ENCODE measurements at places on chromosomes 12 and 14.

DNA sequence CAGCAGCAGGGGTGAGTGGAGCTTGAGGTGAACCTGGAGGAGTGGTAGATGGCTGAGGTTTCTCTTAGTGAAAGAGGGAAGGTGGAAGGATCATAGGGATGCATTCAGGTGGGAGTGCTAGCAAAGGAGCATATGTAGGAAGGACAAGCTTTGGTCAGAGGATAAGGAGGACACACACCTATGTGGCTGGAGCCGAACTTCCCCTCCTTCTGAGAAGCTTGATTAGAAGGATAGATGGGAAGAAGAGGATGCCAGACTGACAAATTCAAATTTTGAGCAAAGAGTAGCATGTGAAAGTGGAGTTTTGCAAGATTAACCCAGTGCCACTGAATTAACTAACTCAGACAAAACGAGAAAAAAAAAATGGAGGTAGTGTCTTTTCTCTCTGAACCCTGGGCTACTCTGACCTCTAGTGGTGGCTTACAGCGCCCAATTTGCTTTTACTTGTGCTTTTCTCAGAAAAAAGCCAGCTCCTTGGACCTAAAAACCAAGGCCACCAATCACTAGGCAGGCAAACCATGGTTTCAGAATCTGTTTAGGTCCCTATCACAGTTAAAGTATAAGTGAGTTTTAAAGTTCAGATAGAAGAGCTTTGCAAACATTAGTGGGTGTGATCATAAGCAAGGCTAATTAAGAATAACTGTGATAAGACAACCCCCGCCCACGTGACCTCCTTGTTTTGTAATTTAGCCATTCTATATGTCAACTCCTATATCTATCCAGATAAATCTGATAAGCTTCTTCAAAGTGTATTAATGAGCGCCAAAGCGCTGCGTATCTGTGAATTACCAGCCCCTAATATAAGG, 15.5 kb downstream of the EMP1 start:
- peak; percentile 59 for DNase-seq

GRCh38 chr14:37824939-37825712, 229.7 kb downstream of the TTC6 start:
- DNase-seq: no peak

GRCh38 chr14:100889641-100890040, 13.9 kb downstream of the RTL1 start:
- no peak for DNase-seq

DNA sequence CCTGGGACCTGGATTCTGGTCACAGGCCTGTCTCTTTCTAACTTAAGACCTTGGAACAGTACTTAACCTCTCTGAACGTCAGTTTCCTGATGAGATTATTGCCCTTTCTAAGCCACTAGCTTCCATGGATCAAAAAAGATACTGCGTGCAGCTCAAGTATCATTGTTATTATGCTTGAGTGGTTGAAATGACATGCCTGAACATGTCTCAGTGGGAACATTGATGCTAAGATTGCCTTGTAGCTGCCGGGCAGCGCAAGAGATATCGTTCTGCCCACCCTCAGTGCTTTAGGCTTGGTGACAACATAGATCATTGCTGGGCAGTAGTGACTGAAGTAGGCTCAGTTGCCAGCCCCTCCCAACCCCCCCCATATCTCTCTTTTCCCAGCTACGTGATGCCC, 131.9 kb downstream of the SMOC1 start:
- DNase-seq: no peak

DNA sequence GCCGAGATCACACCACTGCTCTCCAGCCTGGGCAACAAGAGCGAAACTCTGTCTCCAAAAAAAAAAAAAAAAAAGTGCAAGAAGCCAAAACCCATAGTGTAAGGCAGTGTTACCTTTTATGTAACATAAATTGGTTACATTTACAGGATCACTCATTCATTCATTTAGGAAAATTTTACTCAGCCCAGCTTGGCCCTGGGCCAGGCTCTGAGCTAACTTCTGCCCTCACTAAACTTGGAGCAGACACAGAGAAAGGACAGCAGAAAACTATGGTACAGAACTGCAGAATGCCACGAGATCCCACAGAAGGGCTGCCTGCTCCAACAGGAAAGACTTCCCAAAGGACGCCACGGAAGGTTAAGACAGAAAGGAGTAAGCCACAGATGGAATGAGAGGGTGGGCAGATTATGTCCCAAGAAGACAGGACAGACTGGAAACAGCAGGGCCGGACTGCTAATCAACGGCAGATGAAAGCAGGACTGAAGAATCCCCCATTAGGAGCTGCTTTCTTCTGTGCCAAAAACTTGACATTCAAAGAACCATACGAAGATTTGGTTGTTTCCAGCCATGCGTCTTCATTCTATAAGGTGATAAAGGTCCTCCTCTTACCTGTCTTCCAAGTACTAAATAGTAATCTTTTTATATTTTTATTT, 18.9 kb downstream of the PPP1R13B start:
- no peak for DNase-seq

- DNase-seq: no peak
Observed at GRCh38 chr12:25829192-25829591, 129.3 kb upstream of the RASSF8 start.

- no peak for DNase-seq
Observed at GRCh38 chr12:89084751-89085150, 267.6 kb downstream of the DUSP6 start.

DNA sequence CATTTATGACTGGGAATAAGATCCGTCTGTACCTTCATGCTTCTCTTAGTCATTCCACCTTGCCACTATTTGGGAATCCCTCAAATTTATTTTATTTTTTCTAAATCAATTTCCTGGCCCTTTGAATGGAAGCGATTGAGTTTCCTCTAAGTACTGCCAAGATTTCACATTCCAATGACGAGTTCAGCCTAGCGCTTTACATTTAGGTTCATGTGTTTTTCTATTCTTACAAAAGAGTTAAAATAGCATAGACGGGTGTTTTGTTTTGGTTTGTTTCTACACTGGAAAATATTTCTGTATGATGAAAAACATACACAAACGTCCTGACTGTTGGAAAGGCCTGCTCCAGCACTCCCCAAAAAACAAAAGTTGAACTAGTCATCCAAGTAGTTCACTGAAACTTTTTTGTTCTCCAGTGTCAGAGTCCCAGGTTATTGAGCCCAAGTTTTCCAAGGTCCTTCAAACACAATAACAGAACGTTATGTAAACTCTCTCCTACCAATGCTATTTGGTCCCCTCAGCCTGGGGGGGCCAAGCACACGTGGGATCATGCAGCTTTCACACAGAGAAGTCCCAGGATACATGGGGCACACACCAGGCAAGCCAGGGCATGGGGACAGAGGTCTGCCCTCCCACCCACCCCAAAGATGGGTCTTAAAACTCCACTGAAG, 74.8 kb upstream of the FOXN3 start:
- no peak for DNase-seq

- no peak for DNase-seq
Observed at GRCh38 chr14:30796707-30797106, 77.7 kb upstream of the COCH start.

GRCh38 chr14:100384819-100385813, 62.0 kb downstream of the SLC25A47 start:
- no peak for DNase-seq

DNA sequence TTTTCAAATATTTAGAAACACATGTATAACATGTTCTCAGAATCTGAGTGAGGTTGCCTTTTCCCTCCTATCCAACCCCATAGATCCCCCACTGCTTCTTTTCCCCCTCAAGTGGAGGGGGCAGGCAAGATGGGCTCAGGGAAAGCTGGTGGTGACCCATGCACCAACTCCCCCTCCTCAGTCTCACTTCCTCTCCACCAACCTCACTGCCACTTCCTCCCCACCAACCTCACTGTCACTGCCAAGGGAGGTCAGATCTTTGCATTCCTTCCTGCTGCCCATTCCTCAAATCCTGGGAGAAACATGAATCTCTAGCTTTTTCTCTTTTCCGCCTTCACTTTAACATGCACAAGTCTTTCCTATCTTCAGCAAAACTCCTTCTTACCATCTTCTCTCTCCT, 48.7 kb downstream of the SPTB start:
- no peak for DNase-seq

DNA sequence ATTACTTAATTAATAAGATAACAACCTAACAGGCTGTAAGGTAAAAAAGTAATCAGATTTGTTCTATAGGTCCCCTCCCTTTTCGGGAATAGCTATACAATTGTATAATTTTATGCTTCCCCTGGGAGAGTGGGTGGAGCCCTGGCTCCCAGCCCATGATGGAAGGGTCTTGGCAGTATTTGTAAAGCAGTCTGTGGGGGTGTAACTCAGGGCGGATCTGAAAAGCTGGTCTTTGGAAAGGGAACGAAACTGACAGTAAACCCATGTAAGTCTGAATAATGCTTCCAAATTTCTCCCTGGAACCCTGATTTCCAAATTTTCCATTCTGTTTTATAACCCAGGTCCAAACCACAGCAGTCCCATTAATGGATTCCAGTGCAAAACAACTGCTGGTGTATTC, 110.4 kb downstream of the DAD1 start:
- DNase-seq: no peak

DNA sequence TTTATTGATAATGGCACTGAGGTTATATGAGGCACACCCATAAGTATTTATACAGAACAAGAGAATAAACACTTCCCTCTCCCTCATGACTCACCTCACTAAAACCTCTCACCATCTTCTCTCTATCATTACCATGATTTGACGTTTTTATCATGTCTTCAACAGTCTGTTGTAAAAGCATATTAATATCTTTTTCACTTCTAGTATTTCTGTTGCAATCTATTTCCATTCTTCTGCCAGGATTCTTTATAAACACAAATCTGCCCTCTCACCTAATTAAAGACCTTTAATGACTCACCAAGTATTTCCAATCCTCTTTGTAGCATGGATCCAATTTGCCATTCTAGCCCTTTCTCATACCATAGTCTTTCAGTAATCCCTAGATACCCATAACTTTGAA, 527.7 kb downstream of the SLC16A7 start:
- no peak for DNase-seq

GRCh38 chr14:102608064-102608446, 15.6 kb downstream of the RCOR1 start:
- DNase-seq: no peak

GRCh38 chr12:88052686-88053085, 23.5 kb upstream of the C12orf50 start:
- DNase-seq: peak; percentile 25

GRCh38 chr12:74490390-74491064, 47.1 kb upstream of the ATXN7L3B start:
- no peak for DNase-seq

GRCh38 chr12:129109174-129110001, 256.1 kb downstream of the GLT1D1 start:
- DNase-seq: no peak

- no peak for DNase-seq
Observed at GRCh38 chr12:118760623-118761022, 220.7 kb upstream of the SRRM4 start.

DNA sequence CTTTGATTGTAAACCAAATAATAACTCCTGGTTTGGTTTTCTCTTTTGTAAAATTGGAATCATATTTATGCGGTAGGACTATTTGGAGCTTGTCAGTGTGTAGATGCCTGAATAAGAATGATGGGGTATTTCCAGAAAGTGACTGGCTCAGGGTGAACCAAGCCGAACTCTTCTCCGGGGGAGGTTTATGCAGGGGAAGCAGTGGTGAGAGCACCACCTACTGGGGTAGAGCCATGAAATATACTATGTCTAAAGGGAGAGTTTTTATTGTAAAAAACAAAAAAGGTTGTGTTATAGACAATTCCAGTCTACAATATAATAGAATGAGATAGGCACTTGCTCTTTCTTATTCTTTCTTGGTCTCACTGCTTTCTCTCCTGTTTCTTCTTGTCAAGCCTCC, 222.9 kb upstream of the SLC16A7 start:
- DNase-seq: no peak

DNA sequence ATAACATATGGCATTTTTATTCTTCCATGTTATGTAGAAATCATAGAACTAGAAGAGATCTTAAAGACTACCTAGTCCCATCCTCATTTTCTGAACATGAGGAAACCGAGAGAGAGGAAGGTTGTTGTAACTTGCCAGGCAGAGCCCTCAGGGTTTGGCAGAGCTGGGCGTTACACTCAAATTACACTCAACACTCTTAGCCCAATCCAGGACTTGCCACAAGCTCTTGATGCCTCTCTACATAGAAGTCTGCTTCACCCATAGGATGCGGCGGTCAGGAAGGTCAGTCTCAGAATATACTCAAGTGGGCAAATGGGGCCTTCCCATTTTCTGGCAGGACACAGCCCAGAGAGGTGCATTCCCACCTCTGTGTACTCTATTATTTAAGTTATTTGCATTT, 208.1 kb downstream of the ZFP36L1 start:
- DNase-seq: no peak

DNA sequence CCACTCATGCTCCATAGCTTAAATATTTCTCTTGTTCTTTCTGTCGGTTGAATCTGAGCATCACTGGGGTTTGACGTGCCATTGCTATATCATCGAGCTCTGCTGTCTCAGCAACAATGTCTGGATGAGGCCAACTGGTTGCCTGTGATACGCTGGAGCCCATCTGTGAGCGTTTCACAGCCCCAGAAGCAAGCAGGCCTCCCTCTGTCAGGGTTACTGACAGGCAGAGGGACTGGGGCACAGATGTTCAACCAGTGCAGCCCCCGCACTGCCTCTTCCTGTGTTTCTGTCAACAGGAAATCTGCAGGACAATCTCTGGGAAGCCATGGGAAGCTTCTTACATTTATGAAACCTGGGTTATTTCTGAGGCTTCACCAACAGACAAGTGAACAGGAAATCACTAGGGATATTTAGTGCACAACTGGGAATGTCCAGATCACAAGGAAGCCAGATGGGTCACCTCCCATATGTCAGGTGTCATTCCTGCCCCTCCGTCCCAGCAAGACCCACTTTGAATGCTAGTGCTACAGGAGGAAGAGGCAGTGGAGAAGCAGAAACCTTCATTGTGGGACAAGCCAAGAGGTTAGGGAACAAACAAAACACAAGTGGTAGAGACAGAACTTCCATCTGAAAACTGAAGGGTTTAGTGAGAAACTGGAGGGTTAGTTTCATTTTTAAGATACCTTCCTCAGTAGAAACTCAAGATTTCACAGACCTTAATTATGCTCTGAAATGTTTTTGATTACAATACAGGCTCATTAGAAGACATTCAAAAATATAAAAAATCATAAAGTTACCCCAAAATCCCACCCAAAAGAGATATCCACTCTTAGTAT, 24.1 kb downstream of the DMAC2L start:
- DNase-seq: peak; percentile 34

GRCh38 chr14:75521415-75522199, 662 bp upstream of the BATF start:
- no peak for DNase-seq

DNA sequence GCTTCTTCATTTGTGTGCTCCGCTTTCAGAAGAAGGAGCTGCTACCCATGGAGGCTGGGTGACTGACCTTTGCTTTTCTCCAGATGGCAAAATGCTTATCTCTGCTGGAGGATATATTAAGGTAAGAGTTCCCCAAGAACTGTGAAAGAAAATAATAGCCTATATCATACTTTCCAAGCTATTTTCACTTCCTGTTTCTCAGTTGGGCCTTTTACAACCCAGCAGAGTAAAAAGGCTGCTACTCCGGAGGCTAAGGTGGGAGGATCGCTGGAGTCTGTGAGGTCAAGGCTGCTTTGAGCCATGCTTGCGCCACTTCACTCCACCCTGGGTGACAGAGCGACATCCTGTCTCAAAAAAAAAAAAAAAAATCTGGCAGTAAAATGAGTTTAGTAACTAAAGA, 82.1 kb downstream of the APAF1 start:
- no peak for DNase-seq

- no peak for DNase-seq
Observed at GRCh38 chr12:52352951-52353350, 14.3 kb downstream of the KRT85 start.

Data from anterior cingulate cortex (tissue), 58 donors.